ENCODE measurements at places on chromosomes 2 and 18.

- no peak for DNase-seq
Observed at GRCh38 chr2:113127646-113128570, 510 bp downstream of the IL1RN start.

DNA sequence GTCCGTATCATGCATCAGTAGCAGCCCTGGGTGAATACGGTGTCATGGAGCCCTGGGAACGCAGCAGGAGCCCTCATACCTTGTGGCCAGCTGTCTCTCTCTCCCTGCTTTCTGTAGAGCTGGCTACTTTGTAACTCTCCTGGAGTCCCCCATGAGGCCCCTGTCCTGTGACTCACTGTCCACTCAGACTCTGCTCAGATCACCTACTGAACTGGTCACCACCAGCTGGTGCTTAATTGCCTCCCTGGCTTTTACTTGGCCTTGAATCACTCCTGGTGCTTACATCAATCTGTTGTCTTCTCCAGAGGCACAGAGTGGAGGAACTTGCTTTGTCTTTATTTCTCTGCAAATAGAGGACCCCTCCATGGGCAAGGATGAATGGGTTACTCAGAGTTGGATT, 172.7 kb downstream of the HRH4 start:
- no peak for DNase-seq

GRCh38 chr2:230751062-230751461, 38.4 kb downstream of the CAB39 start:
- DNase-seq = no peak

DNA sequence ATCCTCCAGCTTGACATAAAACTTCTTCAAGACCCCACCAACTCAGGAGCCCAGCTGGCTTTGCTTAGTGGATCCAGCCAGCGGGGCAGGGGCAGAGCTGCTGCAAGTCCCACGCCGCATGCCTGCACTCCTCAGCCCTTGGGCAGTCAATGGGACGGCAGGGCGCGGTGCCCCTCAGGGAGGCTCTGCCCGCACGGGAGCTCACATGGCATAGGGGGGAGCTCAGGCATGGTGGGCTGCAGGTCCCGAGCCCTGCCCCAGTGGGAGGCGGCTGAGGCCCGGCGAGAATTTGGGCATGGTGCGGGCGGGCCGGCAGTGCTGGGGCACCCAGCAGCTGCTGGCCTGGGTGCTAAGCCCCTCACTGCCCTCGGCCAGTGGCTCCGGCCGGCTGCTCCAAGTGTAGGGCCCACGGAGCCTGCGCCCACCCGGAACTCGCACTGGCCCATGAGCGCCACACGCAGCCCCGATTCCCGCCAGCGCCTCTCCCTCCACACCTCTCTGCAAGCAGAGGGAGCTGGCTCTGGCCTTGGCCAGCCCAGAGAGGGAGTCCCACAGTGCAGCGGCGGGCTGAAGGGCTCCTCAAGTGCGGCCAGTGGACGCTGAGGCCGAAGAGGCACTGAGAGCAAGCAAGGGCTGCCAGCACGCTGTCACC, 27.2 kb downstream of the IDH1 start:
- DNase-seq = no peak

- DNase-seq = no peak
Observed at GRCh38 chr2:10382354-10383061, 65.6 kb downstream of the ODC1 start.

DNA sequence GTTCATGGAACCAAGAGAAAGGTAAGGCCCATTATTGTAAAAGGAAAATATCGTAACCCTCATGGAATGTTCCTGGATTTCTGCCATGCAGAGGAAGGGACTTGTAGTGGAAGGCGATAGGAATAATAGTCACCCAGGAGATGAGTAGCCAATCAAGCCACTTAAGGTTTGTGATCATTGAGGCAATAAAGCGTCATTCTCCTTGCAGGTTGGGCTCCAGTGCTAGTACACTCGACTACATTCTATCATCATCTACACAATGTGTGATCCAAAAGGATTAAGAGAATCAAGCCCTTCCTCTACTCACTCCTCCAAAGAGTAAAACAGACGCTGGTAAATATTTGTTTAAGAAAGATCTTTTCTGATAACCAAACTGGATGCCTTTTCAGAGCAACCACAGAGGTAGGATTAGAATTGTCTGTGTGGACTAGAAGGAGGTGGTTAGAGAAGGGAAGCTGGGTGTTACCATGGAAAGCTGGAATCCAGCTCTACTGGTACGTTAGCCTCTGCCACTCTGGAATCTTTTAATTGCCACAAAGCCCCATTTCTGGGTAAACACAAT, 245.7 kb downstream of the IKZF2 start:
- DNase-seq = no peak

- DNase-seq = no peak
Observed at GRCh38 chr2:209913786-209914345, 88.6 kb upstream of the RPE start.

- DNase-seq = no peak
Observed at GRCh38 chr2:176493226-176493825, 224.1 kb downstream of the MTX2 start.

DNA sequence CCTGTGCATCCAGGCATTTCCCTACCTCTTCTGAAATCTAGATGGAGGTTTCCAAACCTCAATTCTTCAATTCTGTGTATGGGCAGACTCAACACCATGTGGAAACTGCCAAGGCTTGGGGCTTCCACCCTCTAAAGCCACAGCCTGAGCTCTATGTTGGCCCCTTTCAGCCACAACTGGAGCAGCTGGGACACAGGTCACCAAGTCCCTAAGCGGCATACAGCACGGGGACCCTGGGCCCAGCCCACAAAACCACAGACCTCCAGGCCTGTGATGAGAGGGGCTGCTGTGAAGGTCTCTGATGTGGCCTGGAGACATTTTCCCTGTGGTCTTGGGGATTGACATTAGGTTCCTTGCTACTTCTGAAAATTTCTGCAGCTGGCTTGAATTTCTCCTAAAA, 255.4 kb downstream of the TDRD15 start:
- no peak for DNase-seq

- no peak for DNase-seq
Observed at GRCh38 chr2:46179037-46179621, 118.1 kb upstream of the EPAS1 start.

DNA sequence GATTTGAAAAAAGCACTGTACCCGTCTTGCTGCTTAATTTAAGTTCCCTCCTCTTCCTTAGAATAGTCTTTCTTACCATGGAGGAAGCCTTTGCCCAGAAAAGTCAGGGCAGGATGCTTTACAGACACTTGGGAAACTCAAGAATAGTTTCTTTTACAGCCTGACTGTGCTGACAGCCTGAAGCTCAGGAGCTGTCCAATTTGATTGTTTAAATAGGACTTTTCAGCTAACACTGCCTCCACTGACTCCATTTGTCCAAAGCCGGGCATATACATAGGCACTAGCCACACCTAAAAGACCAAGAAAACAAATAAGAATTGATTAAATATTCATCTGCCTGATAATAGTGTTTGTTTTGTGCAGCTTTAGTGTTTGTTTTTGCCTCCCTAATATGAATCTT, 110.9 kb upstream of the L3MBTL4 start:
- DNase-seq = no peak

DNA sequence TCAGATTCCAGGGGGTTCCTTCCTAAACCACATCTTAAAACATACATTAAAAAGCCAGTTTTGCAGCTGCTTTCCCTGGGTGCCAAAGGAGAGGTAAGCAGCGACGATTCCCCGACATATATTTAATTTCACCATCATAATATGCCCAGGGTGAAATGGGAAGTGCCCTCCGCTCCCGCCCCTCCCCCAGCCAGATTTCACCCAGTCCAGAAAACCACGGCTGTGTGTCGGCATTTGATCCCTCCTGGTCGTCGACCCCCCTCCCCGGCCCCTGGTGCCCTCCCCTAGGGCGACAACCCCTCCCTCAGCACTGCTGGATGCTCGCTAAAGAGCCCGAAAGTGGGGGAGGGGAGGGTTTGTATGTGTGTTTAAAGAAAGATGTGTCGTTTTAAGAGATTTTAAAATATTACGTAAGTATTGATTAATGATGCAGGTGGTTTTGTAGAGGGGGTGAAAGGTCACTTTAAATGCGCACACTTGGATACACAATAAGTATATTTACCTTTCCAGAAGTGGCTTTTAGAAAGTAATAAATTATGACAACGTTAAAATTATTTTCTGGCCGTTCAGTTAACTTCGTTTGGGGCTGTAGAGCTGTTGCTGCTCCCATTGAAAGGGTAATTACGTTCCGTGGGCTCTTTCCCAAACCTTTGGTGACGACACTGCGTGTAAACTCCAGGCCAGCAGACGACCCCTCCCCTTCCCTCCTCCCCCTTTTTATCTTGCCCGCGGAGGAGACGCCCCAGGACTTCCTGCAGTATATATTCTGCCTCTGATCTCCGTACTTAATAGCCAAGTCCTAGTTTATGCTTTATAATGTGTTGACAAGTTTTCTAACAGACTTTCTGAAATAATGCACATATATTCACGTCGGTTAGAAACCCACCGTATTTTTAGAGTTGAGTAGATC, 3.4 kb upstream of the BCL11A start:
- DNase-seq = no peak

- no peak for DNase-seq
Observed at GRCh38 chr18:70415823-70416488, 127.1 kb downstream of the SOCS6 start.

GRCh38 chr2:68362069-68362468, 3.0 kb upstream of the PLEK start:
- no peak for DNase-seq

- DNase-seq = no peak
Observed at GRCh38 chr2:118693287-118693822, 154.1 kb downstream of the EN1 start.

- DNase-seq = no peak
Observed at GRCh38 chr2:28809927-28810326, 707 bp upstream of the SPDYA start.

GRCh38 chr18:9861157-9861556, 24.6 kb upstream of the TXNDC2 start:
- no peak for DNase-seq

- no peak for DNase-seq
Observed at GRCh38 chr2:181904022-181904632, 12.6 kb downstream of the ITPRID2 start.

GRCh38 chr2:239528146-239528545, 127.3 kb upstream of the HDAC4 start:
- DNase-seq = no peak

GRCh38 chr18:9617006-9617542, 2.7 kb upstream of the PPP4R1 start:
- no peak for DNase-seq

DNA sequence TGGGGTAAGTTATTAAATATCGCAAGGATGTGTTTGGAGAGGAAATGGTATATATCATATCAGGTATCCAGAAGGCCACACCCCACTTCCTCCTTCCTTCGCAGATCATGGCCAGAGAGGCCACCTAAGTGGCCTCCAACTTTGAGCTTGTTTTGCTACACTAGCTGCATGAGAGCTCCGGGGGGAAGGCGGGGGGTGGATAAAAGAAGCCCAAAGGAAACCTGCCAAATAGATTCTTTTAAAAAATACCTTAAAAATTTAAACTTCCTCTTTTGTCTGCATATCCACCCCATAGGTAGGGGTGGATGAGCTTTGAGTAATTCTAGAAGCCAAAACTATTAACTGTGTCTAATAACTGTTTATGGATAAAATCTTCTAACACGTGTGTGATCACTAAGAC, 5.7 kb upstream of the TTR start:
- DNase-seq = no peak

GRCh38 chr18:13320096-13320495, 101.5 kb downstream of the LDLRAD4 start:
- DNase-seq = no peak

GRCh38 chr2:168457190-168457895, 1.3 kb downstream of the CERS6 start:
- no peak for DNase-seq

GRCh38 chr2:226644399-226644865, 155.2 kb downstream of the IRS1 start:
- DNase-seq = no peak

GRCh38 chr2:26523750-26524149, 45.8 kb upstream of the OTOF start:
- DNase-seq = no peak

GRCh38 chr2:10557506-10558265, 109.6 kb upstream of the ODC1 start:
- no peak for DNase-seq

DNA sequence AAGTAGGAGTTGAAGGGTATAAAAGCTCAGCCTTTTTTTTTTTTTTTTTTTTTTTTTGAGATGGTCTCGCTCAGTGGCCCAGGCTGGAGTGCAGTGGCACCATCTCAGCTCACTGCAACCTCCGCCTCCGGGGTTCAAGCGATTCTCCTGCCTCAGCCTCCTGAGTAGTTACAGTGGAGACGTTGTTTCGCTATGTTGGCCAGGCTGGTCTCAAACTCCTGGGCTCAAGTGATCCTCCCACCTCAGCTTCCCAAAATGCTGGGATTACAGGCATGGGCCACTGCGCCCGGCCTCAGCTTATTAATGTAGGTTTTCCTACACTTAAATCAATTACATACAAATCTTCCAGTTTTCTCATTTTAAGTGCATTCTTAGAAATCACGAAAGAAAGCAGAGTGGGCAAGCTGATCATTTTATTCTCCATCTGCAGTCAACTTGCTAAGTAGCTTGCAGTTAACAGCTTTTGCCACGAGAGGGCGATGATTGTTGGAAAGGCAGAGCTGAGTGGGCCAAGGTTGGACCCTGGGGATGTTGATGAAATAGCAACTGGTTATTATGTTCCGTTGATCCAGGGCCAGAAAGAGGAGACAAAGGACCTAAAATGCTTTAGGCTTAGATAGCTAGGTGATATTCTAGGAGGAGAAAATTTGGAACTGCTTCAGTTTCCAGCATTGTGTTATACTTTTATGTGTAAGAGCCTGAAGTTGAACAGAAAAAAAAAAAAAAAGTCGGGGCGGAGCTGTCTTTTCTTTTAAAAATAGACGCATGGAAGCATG, 234.4 kb upstream of the EPAS1 start:
- DNase-seq = no peak

GRCh38 chr18:45765796-45766195, 41.8 kb downstream of the SLC14A1 start:
- no peak for DNase-seq

- no peak for DNase-seq
Observed at GRCh38 chr2:64405581-64406406, 48.2 kb upstream of the LGALSL start.

DNA sequence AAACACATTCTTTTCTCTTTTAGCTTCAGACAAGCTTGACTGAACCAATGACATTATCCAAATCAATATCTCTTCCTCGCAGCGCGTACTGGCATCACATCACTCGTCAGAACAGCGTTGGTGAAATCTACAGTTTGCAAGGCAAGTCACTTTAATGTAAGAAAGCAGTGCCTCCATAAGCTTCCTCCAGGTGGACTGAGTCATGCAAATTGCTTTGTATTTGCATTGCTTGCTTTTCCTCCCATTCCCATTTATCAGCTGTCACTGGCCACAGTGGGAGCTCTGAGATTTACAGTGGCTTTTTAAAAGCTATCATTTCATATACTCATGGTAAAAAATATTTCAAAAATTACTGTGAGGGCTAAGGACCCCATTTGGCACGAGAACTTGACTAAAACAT, 189.9 kb downstream of the CD226 start:
- DNase-seq = no peak

DNA sequence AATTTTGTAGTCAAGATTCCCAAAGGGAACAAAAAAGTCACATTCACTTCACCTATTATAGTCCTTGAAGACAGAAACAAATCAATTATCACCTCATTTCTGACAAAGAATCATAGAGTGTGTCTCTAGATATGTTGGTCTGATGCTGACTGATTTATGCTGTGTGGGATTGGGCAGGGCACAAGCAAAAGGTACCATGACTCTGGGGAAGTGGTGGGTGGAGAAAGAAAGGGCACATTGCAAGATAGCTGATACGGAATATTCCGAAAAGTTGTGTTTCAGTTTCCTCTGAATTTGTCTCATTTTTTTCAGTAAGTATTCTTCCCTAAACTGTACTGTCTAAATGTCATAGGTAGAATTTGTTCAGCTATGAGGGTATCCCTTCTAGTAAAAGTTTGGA, 268.0 kb downstream of the MREG start:
- no peak for DNase-seq
